Activated CD4-positive, alpha-beta memory T cell treated with anti-CD3 and anti-CD28 coated beads for 36 hours (primary cell): ENCODE measurements at places on chromosomes 16 and 17. TPM values are rescaled to one million over a fixed set of nuclear protein-coding genes. Genes with fewer than 3 reads are reported as not detected.

CDRT15 gene
- total RNA-seq, result not detected

BICDL2 gene
- total RNA-seq, result 0.40 TPM

TNFRSF13B gene
- total RNA-seq, result not detected

TBC1D3E gene
- total RNA-seq, result not detected

HSD17B1 gene
- 0.44 TPM for total RNA-seq

NXN gene
- 0.33 TPM for total RNA-seq

KRTAP4-5 gene
- total RNA-seq, result not detected

MARVELD3 gene
- total RNA-seq, result not detected

CRHR1 gene
- total RNA-seq, result not detected

YPEL2 gene
- total RNA-seq, result 7.6 TPM

ACACA gene
- total RNA-seq, result 58.2 TPM

NLGN2 gene
- 9.9 TPM for total RNA-seq

HID1 gene
- total RNA-seq, result 2.6 TPM

ZNF785 gene
- 15.0 TPM for total RNA-seq

NTN1 gene
- total RNA-seq, result 0.31 TPM

C16orf89 gene
- not detected for total RNA-seq

NOS2 gene
- 0.07 TPM for total RNA-seq

CX3CL1 gene
- not detected for total RNA-seq

PLXDC1 gene
- total RNA-seq, result 2.2 TPM

LGALS9C gene
- 0.19 TPM for total RNA-seq

HS3ST3A1 gene
- total RNA-seq, result 0.85 TPM

ICAM2 gene
- total RNA-seq, result 66.7 TPM

OSBPL7 gene
- 15.6 TPM for total RNA-seq

WFDC1 gene
- not detected for total RNA-seq

TENT4B gene
- 14.8 TPM for total RNA-seq

KRT9 gene
- not detected for total RNA-seq

PDIA2 gene
- not detected for total RNA-seq

ADGRG3 gene
- not detected for total RNA-seq

GNAO1 gene
- 1.4 TPM for total RNA-seq
